Dorsolateral prefrontal cortex (tissue), 122 donors: ENCODE measurements at places on chromosomes 6 and 20. TPM values are rescaled to one million over a fixed set of nuclear protein-coding genes. Genes with fewer than 3 reads are reported as not detected.
A peak's percentile ranks its signal among the peaks of the same experiment; 100 is the strongest.

DNA sequence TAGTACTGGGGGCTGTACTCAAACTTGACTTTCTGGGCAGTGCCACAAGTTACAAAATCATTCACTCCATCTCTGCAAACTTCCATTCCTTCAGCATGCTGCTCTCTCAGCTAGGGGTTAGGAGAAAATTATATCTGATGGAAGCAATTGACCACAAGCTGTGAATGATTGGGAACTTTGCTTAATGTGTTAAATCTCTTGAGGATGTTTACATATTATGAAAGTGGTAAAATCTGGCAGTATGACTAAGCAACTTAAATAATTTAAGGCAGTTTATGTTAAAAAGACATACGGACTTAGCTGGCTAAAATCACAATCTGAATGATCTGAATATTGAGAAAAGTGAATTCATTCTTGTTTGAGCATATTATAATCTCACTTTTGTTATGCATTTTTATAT lies 415.0 kb downstream of the PHF3 start:
- no peak for DNase-seq

GRCh38 chr6:31567531-31568370 lies 4.3 kb upstream of the LTA start:
- DNase-seq = no peak

The COMMD7 gene
- 45.6 TPM for total RNA-seq

DNA sequence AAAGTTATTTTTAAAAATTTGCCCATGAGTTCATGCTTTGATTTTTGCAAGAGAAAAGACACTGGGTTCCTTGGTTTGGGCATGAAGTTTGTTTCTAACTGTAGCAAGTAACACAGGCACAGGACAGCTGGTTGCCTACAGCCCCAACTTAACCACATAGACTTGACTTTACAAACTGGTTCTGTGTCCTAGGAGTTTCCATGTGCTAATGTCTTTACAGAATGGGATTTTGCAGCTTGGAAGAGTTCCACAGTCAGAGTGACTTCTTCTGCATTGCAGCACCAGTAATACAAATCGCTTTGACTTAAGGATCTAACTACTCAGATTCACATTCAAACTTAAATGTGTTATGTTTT lies 44.3 kb downstream of the OR2B2 start:
- no peak for DNase-seq

- DNase-seq = no peak
Measured at GRCh38 chr20:57399587-57400155, 8.5 kb downstream of the RBM38 start.

GRCh38 chr20:62458275-62459251 lies 17.2 kb downstream of the GATA5 start:
- no peak for DNase-seq

DNA sequence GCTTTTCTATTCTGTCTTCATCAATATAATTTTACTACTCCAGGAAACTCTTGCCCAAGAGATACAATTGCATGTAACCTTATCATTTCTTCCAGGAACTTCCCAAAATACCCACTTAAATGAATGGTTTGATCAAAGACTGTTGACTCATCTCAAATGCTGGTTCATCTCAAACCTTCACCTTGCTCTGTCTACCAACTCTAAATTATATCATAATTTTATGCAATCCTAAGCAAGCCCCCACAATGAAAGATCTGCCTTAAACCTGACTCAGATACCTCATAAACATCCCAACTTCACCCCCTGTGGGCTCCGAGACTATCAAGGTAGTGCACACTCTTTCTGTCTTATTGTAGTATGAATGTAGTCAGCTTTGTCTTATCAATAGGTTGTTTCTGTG lies 65.5 kb upstream of the GCM1 start:
- no peak for DNase-seq

GRCh38 chr20:31523361-31524283 lies 9.4 kb downstream of the HM13 start:
- DNase-seq = no peak

The BPI gene
- not detected for total RNA-seq

DNA sequence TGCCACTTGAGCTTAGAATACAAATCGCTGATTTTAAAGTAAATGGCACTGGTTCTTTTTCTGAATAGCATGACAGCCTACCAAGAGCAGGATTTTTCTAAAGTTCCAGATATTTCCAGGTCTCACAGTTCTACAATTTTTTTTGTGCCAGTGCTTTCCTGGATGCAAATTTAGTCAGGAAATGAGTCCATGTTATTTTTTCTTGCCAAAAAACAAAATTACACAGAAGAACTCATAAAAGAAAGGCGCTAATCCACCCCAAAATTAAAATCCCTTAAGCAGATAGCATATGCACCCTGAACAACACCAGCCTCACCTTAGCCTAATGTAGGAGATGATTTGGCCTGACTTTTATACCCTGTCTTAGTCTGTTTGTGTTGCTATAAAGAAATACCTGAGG lies 86.4 kb upstream of the ARG1 start:
- DNase-seq = no peak

- DNase-seq = no peak
Measured at GRCh38 chr6:17588011-17588410, 12.1 kb upstream of the FAM8A1 start.

The UBD gene
- not detected for total RNA-seq

GRCh38 chr6:116354236-116354635 lies 16.5 kb upstream of the DSE start:
- no peak for DNase-seq

GRCh38 chr6:28923318-28924102 lies at the start of gene TRIM27:
TRIM27 (minus strand) TSS chr6:28923985; CDS start chr6:28923632, 353 bp downstream.
- DNase-seq = peak; percentile 94

DNA sequence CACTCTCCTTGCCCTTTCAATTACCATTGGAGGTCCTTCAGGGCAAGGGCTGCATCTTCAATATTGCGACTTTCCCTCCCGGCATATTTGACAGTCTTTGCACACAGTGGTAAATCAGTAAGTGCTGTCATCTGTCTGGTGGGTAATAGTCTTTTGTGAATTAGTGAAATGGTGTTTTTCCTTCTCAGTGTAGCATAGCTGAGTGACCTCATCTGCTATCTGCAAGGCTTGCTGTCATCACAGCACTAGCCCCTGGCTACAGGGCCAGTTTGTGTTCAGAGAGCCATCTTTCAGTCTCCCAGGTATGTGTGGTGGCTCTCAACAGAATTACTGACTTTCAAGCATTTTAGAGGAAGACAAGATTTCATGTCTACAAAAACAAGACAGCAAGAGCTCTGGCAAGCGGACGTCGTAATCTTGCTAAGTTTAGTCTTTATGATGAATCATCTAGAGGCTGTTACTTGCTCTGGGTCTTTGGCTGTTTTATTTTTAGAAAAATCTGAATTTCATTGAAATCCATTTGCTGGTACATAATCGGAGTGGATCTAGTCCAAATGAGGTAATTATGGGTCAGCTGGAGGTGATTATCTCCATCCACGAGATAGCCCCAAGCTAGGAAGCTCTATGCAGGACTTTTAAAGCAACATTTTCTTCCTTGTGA lies 528.9 kb downstream of the EPM2A start:
- peak; percentile 43 for DNase-seq

- no peak for DNase-seq
Measured at GRCh38 chr6:7184502-7184901, 76.7 kb downstream of the RREB1 start.

GRCh38 chr6:70045413-70045812 lies 179.1 kb downstream of the COL19A1 start:
- DNase-seq = no peak

The SNRPB2 gene
- 32.7 TPM for total RNA-seq

- DNase-seq = no peak
Measured at GRCh38 chr20:45339799-45340198, 8.4 kb downstream of the SDC4 start.

- no peak for DNase-seq
Measured at GRCh38 chr6:150887978-150888563, 22.6 kb downstream of the MTHFD1L start.

The SPEF1 gene
- total RNA-seq = 3.1 TPM

DNA sequence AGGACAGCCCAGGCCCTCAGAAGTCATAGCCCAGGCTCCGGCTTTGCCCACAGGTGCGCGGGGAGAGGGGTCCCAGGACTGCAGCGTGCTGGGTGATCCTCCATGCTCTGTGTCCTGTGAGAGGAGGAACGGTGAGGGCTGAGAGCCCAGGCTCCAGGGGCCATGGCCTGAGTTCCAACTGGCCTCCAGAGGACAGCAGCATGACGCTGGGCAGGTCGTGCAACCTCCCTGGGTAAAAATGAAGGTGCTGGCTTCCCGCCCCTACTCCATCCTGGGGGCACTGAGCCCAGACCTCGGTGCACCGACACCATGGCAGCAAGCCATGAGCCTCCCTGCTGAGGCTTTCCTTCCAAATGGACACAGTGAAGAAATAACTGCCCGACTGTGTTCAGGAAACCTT lies 305.4 kb downstream of the TAF4 start:
- DNase-seq = no peak

DNA sequence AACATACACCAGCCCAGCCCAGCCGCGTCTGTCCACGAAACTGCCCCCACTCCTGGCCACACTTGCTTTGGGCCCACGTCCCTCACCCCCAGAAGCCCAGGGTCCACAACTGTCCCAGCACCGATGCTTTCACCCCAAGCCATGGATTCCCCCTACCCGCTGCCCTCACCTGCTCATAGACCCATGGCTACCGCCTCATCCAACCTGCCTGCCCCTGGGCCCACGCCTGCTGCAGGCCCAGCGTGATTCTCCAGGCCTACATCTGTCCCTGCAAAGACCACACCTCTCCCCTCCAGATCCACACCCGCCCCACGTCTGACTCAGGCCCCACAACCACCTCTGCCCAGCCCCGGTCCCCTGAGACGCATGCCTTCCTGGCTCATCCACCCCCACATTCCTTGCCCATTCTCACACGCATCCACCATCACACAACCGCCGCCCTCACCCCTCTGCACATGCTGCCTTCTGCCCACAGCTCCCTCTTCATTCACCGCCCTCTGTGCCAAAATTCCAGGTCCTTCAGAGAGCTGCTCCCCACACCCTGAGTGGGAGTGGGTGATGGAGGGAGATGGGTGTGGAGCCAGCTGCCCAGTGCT lies 86.7 kb downstream of the GRM4 start:
- no peak for DNase-seq

The SRMS gene
- not detected for total RNA-seq

The IL17A gene
- not detected for total RNA-seq

GRCh38 chr6:27251606-27252251 lies 4.2 kb downstream of the PRSS16 start:
- peak; percentile 77 for DNase-seq

The SLC24A3 gene
- total RNA-seq = 7.5 TPM

DNA sequence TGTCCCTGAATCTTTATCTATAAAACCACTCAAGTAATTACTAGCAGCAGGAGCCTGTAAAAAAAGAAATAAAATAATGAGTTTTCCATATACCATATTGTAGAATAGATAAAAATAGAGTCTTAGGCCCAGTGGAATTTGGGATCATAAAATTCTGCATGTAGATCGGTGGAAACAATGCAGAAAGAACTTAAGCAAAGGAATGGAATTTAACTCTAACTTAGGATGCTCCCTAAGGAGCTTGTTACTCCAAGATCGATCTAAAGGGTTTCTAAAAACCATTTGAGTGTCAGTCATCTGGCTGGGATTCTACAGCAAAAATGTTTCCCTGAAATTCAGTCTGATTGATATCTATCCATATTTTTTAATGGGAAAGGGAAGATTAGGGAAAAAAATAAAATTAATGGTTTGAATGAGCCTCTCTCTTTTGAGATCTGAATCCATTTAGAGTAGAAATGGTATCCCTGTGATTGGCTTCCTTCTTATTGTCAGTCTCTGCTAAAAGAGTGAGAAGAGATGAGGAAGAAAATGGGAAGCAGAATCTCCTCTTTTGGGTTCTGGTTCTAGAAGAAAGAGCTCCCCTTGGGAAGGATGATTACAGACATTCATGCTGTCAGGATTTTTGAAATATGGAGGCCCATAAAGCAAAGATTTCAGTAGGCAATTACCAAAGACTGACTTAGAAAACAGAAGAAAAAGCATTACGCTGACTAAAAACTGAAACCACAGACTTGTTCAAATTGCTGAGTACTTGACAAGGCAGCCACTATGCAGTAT lies 564.3 kb upstream of the MARCKS start:
- DNase-seq = no peak

DNA sequence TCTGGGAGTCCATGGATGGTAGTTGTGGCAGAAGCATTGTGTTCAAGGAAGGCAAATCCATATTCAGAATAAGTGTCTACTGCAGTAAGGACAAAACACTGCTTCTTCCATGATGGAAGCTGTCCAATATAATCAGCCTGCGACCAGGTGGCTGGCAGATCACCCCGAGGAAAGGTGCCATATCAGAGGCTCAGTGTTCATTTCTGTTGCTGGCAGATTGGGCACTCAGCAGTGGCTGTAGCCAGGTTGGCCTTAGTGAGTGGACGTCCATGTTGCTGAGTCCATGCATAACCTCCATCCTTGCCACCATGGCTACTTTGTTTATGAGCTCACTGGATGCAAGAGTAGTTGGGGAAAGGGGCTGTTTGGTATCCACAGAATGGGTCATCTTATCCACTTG lies 130.2 kb downstream of the SGK1 start:
- DNase-seq = no peak

GRCh38 chr20:9110365-9110764 lies 41.5 kb downstream of the PLCB4 start:
- DNase-seq = no peak

The PLTP gene
- 69.9 TPM for total RNA-seq

The TRAPPC3L gene
- total RNA-seq = not detected

DNA sequence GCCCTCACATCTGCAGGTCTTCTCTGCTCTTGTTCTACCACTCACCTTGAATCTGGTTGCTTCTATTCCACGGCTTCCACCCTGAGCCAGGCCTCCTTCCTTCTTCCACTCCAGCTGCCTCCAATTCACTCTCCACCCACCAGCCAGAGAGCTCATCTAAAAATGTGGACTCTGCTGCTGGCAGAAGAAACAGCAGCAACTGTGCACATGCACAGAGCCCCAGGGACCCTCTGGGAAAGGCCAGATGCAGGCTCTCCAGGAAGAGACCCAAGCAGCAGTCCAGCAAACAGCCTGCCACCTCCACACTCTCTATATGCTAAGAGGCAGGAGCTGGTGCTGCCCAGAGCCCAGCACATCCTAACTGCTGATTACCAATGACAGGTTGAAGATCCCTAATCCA lies 162.6 kb upstream of the TOP1 start:
- DNase-seq = no peak

GRCh38 chr6:62236784-62237183 lies 49.2 kb downstream of the KHDRBS2 start:
- DNase-seq = no peak

GRCh38 chr6:36743032-36743431 lies 45.4 kb downstream of the RAB44 start:
- DNase-seq = no peak

The OOEP gene
- total RNA-seq = not detected
